Hematopoietic multipotent progenitor cell treated with erythropoietin and hydrocortisone succinate and interleukin-3 and kit ligand, for 17 days (in vitro differentiated cells): ENCODE measurements at places on chromosomes 12 and 14.

- no peak for DNase-seq
Measured at GRCh38 chr12:52658196-52658595, 6.2 kb upstream of the KRT2 start.

- no peak for DNase-seq
Measured at GRCh38 chr12:27057543-27057942, 24.8 kb downstream of the C12orf71 start.

DNA sequence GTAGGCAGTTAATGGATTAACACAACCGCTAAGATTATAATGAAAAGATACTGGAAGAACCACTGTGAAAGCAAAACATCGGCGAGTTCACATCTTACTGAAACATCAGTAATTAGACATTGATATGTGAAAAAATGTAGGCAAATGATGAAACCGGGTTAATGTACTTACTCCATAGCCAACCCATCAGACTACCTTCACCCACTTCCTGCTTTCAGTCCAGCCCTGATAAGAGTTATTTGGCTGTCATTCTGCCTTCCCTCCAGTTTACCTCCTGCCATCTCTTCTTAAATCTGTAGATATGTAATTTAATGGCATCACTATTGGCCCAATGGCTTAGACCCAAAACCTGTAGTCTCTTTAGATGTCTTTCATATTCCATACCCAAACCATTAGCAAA lies 46.0 kb upstream of the LGR5 start:
- DNase-seq = no peak

DNA sequence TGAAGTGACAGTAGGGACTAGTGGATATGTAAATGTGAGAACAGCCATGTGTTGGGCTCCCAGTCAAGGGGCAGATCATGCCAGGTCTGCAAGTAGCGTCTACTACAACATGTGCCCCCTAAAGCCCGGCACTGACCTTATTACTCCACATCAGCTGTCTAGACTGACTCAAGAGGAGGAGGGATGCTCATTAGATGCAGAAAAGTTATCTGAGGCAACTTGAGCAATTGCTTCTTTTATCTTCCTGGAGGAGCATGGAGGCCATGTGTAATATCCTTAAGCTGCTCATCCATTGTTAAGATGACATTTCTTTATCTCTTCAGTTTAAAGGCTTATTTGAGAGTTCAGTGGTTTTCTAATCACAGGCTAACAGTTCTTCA lies 404.7 kb upstream of the FLRT2 start:
- no peak for DNase-seq

- DNase-seq = no peak
Measured at GRCh38 chr14:31174433-31174832, 33.2 kb downstream of the HECTD1 start.

DNA sequence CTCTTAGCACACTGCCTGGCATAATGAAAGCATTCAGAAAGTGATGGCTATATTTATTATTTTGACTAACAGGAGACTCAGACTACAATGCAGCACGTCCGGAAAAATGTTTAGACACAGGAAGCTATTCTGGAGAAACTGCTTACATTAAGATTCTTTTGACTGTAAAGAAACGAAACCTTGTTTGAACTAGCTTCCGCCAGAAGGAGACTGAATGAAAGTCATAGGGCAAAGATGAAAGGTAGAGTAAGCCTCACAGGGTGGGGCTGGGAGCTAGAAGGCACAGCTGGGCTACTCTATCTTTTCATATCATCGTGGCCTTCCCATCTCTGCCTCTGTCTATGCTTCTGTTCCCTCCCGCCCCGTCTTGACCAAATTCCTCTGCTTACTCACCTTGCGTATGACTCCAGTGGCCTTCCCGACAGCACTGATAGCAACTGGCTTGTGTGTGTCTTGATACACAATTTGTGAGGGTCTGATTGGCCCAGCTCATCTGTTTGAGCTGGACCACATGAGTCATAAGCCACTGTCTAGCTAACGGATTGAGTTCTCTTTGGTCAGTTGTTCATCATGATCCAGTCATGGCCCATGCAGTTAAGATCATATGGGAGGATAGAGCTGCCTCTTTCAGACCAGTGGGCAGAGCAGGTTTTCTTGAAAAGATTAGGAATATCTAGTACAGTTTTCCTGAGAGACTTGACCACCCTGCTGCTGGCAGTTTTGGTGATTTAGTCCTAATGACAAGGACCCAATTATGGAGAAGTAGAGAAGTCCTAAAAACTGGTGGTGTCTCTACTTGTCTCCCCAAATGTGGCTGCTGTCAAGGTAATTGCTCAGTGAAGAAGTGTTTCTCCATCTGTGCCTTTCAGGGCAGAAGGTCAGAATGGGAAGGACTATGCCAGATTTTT lies 151.5 kb upstream of the SLC38A2 start:
- no peak for DNase-seq

- DNase-seq = no peak
Measured at GRCh38 chr12:2641207-2641606, 153.6 kb upstream of the FKBP4 start.

DNA sequence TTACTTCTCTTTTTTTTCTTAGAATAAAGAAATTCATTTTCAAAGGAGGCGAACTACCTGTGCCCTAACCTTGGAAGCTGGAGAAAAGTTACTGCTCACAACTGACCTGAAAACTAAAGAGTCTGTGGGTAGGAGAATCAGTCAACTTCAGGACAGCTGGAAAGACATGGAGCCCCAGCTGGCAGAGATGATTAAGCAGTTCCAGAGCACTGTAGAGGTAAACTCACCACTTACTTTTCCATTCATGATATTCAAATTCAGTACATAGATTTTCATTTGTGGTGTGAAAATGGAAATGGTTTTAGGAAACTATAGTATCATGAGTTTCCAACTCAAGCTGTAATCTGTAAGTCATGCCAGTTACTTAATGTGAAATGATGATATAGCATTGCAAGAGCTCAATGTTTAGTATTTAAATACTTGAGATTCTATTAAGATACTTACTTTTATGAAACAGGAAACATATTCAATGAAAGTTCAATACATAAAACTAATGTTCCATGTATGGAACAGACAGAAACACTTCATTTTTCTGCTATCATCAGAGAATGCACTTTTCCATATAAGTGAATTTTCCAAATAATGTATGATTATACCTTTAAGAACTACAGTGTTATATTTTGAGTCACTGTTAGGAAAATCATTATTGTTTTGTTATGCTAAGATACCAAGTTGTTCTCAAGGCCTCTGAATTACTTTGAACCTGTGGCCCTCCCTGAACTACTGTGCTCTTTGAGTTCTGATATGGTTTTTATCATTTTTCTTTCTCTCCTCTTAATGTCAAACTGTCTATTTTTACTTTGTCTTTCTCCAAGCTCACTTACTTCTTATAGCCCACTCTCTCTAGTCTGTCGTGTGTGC lies 119.0 kb downstream of the ESR2 start:
- DNase-seq = no peak

- no peak for DNase-seq
Measured at GRCh38 chr14:39939023-39939422, 506.8 kb upstream of the FBXO33 start.

- DNase-seq = no peak
Measured at GRCh38 chr14:50610465-50610864, 50.5 kb downstream of the ATL1 start.

DNA sequence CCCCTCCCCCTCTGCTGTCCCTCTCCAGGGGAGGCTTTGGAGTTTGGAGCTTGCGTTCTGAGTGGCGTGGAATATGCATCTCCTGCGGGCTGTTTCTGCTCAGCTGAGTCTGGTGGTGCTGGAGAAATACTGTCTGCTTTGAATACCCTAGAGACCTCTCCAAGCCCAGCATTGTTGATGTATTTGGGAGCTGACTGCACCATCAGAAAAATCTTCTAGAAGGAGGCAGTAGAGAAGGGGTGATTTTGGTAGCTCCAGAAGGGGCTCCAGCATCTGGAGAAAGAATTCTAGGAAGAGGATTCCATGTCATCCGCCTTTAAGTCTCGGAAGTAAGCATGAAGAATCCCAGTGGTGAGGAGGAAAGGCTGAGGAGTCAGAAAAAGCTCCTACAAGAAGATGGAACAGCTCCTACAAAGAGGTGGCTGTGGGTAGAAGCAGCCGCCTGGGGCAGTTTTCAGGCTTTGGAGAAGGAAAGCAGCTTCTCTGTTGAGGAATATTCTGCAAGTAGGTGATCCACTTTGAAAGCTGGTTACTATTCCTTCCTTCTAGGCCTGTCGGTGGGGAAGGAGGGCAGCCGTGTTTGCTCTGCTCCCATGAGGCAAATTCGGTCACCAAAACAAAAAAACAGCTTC lies 9.7 kb downstream of the MLXIP start:
- no peak for DNase-seq

DNA sequence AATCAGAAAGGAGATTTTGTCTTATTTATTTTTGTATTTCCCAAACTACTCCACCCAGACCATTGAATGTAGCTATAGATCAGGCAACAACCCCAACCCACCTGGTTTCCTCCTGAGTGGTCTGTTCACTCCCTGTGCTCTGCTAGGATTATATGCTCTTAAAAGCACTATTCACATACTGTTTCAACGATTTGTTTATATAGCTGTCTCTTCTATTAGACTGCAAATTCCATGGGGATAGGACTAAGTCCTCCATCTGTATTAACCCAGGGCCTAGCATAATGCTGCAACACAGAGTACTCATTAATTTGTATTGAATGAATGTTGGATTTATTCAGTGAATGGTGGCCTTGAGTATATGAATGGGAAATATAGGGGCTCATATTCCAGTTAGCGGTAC lies 307.6 kb downstream of the RAD51B start:
- DNase-seq = no peak

DNA sequence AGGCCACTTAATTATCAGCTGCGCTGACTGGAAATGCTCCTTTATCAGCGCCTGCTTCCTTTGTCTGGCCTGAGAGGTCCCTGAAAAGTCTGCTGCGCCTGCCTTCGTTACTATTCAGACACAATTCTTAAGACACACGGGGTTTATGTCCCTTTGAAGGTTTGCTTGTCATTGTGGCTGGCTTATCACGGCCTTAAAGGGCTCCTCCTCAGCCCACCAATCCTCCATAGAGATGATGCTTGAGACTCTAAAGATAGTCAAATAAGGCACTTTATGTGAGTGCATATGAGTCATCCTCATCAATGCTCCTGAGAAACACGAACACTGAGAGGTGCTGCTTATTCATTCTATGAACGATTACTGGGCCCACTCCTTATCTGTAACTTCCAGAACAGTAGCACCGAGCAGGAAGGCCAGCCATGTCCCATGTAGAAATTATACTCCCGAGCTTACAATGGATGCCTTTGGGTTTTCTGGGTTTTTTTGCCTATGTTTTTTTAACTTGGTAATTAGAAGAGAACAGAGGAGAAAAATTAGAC lies 1268.2 kb upstream of the TMEM132C start:
- DNase-seq = no peak

- DNase-seq = peak; percentile 73
Measured at GRCh38 chr12:13000925-13001774, 1.1 kb upstream of the HEBP1 start.

DNA sequence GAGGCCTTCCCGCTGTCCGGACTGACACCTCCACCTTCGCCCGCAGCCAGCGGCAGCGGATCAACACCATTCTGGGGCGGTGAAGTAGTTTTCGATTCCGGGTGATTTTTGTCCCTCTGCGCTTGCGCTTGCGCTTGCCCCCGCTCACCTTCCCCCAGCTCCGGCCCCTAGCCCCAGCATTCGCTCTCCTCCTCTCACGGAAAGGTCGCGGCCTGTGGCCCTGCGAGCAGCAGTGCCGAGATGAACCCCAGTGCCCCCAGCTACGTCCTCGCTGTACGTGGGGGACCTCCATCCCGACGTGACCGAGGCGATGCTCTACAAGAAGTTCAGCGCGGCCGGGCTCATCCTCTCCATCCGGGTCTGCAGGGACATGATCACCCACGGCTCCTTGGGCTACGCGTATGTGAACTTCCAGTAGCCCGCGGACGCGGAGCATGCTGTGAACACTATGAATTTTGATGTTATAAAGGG lies 22.7 kb upstream of the SRGAP1 start:
- no peak for DNase-seq

- no peak for DNase-seq
Measured at GRCh38 chr12:76922866-76923265, 44.0 kb upstream of the CSRP2 start.

DNA sequence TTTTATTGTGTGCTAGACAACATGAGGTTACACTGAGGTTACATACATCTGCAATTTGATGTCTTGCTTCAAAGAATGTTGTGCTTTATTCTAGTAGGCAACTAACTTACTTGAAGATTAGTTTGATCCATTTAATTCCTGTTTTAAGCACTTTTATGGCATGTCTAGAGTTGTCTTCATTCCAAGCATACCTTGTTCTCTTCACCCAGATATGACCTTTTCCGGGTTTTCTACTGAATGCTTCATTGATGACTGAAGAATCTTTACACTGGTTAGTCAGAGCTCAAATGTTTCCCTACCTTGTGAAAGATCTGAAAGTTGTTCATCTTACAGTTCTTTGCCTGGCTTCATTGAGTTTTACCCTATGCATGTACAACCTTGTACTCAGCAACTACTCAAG lies 274.0 kb upstream of the KITLG start:
- DNase-seq = no peak

DNA sequence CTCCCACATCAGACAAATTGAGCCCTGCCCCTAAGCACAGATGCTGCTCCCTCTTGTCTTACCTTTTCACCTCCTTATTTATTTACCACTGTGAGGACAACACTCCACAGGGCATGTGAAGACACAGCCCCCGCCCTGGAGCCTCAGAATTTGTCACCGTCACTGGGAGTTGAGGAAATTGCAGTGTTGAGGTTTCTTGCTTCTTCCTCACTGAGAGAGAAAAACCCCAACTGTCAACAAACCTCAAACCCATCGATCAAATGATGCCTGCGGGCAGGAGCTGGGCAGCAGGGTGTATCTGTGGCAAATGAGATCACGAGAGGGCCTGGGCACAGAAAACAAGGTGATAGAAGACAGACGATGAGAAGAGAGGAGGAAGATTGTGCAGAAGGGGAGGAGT lies 30.5 kb upstream of the PLEKHG3 start:
- no peak for DNase-seq

DNA sequence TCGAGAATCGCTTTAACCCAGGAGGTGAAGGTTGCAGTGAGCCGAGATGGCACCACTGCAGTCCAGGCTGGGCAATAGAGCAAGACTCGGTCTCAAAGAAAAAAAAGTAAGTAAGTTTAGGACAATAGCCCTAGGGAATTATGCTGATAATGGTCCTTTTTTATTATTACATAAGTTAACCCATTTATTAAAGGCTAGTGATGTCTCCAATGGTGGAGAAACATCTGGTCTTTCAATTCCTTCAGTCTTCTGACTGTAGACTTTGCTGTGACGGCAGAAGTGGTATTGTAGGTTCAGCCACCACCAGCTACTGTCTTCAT lies 27.4 kb downstream of the DDX47 start:
- no peak for DNase-seq

DNA sequence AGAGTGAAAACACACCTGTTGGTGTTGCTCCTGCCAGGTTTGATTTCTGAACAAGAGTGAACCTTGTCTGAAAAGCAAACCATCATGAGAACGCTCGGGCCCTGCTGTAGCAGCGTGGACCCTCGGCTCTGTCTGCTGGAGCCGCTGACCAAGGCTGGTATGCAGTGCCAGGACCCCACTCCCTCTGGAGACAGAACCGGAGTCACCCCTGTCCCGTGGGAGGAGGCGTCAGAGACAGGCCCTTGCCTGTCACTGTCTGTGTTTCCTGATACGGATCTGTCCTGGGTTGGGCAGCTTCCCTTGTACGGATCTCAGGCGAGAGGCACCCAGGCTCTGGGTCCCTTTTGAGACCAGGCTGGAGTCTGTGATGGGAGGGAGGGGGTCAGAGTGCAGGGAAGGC lies 111.6 kb downstream of the ADGRD1 start:
- no peak for DNase-seq

- DNase-seq = no peak
Measured at GRCh38 chr12:78241446-78241845, 410.8 kb downstream of the NAV3 start.

GRCh38 chr12:110906985-110907384 lies 13.4 kb downstream of the MYL2 start:
- DNase-seq = no peak
